ENCODE measurements at places on chromosomes 16 and 17.

DNA sequence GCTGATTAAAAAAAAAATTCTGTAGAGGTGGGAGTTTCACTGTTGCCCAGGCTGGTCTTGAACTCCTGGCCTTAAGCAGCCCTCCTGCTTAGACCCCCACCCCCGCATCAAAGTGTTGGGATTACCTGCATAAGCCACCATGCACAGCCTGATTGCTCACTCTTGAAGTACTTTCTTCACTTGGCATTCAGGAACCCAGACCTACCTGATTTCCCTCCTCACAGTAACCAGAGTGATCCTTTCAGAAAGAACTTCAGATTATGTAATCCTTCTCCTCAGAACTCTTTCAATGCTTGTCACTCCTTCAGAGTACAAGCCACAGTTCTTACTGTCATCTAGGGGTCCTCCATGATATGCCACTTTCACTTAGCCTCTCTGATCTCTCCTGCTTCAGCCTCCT, 1.4 kb downstream of the EFCAB13 start:
- no peak for DNase-seq

DNA sequence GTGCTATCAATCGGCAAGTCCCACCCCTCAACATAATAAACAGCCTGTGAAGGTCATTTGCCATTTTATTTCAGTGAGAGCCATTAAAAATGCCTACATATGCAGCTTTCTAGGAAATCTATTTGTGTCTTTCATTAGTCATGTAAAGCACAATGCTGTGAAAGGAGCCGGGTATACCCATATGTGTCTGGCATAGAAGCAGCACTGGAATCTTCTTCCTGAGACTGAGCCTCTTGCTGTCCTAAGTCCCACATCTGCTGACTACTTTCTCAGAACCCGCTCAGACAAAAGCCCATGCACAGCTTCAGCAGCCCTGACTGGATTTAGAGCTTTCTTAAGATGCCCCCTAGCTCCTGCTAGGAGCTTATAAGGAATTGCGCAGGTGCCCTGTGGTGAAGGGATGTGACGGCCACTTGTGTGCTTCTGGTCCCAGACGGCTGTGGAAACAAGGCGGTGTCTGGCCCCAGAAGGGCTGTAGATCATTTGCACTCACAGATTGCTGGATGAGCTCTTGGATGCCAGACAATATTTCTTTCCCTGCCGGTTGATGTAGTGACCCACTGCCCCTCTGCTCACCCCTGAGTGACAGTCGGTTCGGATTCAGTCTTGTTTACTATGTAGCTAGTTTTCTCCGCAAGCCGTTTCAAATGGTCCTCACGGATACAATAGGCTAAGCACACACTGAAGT, 172.2 kb downstream of the ANKFN1 start:
- DNase-seq, result no peak

DNA sequence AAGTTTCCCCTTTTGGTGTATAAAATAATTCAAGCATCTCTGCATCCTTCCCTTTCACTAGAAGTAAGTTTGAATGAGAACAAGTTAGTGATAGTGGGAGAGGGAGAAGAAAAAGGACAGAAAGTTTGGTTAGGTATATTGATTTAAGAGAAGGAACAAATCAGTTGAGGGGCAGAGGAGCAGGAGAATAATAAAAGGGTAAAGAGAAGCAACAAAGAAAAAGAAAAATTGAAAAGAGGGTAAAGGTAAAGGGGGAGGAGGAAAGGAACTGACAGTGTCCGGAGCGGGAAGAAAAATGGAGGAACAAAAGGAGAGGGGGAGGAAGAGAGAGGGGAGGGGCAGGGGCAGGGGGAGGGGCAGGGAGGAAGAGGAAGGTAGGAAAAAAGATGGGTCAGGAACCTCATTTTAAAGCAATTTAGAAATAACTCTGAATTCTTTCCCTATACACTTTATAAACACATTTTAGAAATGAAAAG, 6.3 kb upstream of the IGF2BP1 start:
- no peak for DNase-seq

- no peak for DNase-seq
These were observed 60.0 kb downstream of the MSI2 start for GRCh38 chr17:57316361-57316760.

DNA sequence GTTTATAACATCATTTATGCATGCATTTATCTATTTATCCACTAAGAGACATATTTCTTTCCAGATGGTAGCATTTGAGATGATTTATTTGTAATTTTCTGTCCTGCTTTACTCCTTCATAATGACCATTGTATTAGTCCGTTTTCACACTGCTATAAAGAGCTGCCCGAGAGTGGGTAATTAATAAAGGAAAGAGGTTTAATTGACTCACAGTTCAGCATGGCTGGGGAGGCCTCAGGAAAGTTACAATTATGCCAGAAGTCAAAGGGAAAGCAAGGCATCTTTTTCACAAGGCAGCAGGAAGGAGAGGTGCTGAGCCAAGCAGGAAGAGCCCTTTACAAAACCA, 28.6 kb downstream of the TRIM25 start:
- no peak for DNase-seq

DNA sequence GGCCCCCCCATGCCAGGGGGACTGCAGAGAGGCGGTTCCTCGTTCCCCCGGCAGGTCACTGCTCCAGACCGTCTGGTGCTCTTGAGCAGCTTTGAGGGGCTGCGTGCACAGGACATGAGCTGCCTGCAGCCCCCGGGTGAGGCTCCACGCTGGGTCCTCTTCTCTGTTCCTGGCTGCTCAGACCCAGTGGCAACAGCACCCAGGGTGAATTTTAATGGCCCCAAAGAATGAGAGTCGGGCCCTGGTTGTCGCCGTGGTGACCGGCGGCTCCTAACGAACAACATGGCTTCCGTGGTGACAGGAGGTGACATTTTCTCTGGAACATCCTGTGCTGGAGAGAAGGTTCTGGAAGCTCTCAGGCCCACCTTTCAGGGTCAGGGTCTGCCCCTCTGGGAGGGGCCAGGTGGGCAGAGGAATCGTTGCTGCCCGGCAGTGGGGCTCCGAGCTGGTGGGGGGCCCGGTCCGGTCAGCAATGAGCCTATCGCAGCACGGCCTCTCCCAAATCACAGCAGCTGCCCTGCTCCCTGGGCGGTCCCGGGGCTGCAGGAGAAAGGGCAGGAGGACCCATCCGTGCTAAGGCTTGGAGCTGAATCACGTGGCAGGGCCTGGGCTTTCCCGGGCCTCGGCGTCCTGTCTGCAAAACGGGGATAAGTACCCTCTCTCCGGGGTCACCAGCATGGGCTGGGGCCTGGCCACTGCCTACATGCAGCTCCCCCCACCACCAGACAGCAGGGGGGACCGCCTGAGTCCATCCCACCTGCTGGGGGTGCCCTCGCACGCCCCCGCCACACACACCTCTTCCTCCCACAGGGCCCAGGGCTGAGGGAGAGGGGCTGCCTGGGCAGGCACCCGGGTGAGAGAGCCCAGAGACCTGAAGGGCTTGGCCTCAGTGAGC, 3.4 kb upstream of the C1QTNF8 start:
- no peak for DNase-seq

DNA sequence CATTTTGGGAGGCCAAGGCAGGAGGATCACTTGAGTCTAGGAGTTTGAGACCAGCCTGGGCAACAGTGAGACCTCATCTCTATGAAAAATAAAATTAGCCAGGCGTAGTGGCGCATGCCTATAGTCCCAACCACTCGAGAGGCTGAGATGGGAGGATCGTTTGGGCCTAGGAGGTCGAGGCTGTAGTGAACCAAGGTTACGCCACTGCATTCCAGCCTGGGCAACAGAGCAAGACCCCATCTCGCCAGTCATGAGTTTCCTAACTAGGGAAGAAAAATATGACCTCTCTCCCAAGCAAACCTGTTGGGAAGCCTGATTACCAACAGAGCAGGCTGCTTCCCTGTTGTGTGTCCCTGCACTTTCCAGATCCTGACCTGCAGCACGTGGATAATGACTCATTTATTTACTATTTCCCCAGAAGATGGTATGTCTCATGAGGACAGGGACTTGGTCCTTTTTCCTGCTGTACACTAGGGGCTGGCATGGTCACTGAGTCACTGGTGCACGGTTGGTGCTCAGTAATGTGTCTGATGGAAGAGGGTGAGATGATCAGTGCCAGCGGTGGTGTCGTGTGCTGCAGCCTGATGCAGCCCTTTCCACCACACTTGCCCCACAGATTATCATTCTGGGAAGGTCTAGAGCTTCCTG, 30.8 kb downstream of the NMT1 start:
- DNase-seq, result no peak

DNA sequence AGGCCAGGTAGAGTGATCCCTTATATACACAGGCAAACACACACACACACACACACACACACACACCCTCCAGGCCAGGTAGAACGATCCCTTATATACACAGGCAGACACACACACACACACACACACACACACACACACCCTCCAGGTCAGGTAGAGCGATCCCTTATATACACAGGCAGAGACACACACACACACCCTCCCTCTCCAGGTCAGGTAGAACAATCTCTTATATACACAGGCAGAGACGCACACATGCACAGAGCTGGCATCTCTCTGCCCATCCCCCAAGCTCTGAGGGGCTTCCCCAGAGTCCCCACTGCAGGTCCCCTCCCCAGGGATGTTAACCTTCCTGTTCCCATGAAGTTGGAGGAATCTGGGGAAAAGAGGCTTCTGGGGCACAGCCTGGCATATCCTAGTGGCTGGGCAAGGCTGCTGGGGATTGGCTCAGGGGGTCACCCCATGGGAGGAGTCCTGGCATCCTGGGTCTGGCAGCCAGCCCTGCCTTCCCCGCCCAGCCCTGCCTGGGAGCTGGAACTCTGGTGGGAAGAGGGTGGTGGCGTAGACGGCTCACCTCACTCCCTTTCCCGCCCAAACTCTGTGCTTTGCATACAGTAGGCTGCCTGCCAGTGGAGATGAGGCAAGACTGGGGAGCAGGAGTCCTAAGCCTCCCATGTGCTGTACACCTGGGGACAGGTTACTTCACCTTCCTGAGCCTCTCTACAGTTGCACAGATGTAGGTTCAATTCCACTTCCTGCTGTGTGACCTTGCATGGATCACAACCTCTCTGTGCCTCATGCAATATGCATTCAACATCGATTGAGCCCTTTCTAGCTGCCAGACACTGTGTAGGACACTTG, 41.8 kb downstream of the TEKT5 start:
- DNase-seq, result no peak

DNA sequence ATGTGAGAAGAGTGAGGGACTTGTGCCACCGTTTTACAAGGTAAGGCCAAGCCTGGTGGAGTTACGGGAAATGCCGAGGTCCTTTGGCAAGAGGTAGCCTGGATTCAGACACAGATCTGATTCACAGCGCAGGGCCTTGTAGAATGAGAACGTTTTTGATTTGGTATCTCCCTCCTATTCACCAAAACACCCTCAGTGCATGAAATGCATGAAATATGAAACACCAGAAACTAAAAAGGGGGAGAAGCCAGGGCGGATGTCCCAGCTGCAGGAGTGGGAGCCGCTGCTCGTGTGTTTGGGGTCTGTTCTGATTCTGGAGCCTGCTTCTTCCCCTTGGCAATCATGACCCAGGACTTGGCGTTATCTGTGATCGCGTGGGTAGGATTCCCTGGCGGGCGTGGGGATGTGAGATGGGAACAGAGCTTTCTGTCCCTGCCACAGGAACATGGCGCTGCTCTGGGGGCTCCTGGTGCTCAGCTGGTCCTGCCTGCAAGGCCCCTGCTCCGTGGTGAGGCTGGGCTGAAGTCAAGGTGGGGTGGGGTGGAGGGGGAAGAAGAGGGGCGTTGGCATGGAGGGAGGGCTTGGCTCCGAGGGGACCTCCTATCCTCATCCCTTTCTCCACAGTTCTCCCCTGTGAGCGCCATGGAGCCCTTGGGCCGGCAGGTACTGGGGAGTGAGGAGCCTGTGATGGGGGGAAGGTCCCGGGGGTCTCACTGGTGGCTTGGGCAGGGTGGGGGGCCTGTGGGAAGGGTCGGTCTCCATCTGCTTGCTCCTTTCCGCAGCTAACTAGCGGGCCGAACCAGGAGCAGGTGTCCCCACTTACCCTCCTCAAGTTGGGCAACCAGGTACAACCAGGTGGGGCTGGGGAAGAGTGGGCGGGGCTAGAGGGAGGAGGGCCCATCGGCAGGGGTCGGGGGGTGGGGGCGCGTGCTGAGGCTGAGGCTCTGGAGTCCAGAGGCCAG, 2.2 kb downstream of the SERPINF2 start:
- no peak for DNase-seq

- no peak for DNase-seq
These were observed 20.9 kb downstream of the SOST start for GRCh38 chr17:43737722-43738121.

- DNase-seq, result no peak
These were observed 49.1 kb downstream of the RAI1 start for GRCh38 chr17:17730250-17730935.

GRCh38 chr17:1582374-1582773, 19.8 kb upstream of the PITPNA start:
- no peak for DNase-seq

- no peak for DNase-seq
These were observed 996 bp downstream of the STRADA start for GRCh38 chr17:63740464-63741142.

DNA sequence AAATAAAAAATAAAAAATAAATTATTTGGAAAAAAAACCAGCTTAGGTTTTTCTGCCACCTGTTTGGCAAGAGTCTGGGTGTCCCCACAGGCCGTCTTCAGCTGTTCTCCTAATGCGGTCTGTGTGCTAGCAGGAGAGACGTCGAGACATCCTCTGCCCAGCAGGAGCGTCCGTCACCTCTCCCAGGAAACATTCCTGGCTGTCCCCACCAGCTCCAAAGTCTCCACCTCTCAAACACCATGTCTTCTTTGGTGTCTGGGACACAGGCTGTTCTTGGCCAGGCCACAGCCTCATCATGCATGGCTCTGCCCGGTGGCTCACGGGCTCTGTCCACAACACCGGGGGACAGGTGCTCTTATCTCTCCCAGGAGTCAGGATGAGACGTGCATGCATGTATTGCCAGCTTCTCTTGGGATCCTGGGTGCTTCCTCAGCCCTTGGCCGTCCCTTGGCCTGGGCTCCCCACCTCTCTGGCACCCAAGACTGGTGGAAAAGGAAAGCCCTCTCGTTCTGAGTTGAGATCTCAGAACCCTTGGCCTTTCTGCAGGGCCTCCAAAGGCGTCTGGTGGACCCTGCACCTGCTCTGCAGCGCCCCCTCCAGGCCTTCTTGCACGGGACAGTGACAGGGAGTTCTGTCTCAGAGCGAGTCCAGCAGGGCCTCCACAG, 84.9 kb upstream of the CBX4 start:
- no peak for DNase-seq

Measured in NCI-H2081 treated with DMSO at 0.1 percent for 48 hours (cell line).